Right lung (tissue), 10 donors: ENCODE measurements at places on chromosomes 3 and 15. TPM values are rescaled to one million over a fixed set of nuclear protein-coding genes. Genes with fewer than 3 reads are reported as not detected.

GRCh38 chr3:160780245-160780644 is 24.2 kb downstream of the PPM1L start:
- no peak for DNase-seq

SPTSSB gene
- polyA plus RNA-seq = 11.3 TPM

- DNase-seq = no peak
Measured at GRCh38 chr3:196629228-196629627, 10.3 kb upstream of the NRROS start.

GRCh38 chr3:83524901-83525300 is 1433.9 kb upstream of the CADM2 start:
- no peak for DNase-seq

PXYLP1 gene
- polyA plus RNA-seq = 31.6 TPM

TNFAIP8L3 gene
- polyA plus RNA-seq = 3.0 TPM

GRCh38 chr15:82640672-82641071 is 6.5 kb downstream of the CPEB1 start:
- no peak for DNase-seq

ESYT3 gene
- polyA plus RNA-seq = 36.3 TPM

GRCh38 chr15:50149090-50149489 is 30.1 kb upstream of the ATP8B4 start:
- DNase-seq = no peak

DNA sequence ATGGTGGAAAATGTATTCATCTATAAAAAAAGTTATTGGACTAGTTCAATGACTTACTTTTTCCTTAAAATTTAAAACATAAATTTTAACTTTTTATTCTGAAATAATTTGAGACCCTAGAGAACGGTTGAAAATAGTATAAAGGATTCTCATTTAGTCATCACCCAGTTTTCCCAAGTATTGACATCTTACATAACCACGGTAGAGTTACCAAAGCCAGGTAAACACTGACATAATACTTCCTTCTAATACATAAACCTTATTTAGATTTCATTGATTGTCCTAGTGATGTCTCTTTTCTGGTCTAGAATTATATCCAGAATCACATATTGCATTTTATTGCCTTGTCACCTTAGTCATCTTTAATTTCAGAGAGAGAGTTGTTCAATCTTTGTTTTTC is 319.1 kb downstream of the LPP start:
- no peak for DNase-seq

DNA sequence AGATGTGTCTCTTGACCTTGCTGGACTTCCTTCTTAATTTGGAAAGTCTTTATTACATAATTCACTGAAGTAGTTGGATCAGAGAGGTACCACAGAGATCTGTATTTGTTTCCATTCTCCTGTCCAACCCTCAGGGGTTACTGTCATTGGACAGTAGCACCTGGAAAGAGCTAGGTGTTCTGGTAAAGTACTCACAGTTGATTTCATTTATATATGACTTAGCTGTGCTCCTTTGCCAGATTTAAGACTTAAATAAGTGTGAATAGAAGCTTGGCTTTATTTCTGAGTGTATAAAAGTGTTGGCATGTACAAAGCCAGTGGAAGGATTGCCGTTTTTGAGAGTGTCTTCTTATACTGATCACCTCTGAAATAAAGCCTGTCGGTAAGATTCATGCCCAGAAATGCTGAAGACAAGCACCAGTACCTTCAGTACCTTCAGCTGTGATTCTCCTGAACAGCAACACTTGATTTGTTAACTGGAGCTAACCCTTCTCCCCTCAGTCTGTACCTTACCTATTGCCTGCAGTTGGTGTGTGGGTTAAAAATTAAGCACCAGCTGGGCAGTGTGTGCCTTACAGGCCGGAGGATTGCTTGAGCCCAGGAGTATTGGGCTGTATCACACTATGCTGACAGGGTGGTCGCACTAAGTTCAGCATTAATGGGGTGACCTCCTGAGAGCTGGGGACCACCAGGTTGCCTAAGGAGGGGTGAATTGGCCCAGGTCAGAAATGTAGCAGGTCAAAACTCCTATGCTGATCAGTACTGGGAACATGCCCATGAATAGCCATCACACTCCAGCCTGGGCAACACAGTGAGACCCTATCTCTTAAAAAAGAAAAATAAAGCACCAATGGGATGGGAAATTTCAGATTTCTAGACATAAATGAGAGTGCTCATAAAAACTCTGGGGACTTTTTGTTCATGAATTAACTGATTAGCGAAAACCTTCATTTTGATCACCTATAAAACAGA is 197.7 kb downstream of the FNDC3B start:
- DNase-seq = no peak

GRCh38 chr3:45889337-45889736 is 3.0 kb downstream of the CCR9 start:
- DNase-seq = no peak

DNA sequence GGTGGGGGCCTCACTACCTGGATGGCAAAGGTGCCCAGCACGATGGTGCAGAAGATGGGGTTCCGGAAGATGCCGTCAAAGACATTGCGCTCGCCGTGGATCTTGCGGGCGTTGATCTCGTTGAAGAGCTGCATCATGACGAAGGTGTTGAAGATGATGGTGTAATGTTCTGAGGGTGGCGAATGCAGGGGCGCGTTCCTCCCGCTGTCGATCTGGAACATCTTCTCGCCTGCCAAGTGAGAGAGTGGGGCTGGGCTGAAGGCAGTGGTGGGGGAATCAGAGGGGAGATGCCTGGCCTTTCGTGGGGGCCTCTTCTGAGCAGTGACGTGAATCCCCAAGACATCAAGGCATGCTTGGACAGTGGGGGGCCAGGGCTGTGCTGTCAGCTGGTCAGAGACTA is 19.6 kb upstream of the SEC13 start:
- DNase-seq = no peak

GRCh38 chr3:127386490-127386889 is 98.6 kb upstream of the PRR20G start:
- DNase-seq = no peak

DNA sequence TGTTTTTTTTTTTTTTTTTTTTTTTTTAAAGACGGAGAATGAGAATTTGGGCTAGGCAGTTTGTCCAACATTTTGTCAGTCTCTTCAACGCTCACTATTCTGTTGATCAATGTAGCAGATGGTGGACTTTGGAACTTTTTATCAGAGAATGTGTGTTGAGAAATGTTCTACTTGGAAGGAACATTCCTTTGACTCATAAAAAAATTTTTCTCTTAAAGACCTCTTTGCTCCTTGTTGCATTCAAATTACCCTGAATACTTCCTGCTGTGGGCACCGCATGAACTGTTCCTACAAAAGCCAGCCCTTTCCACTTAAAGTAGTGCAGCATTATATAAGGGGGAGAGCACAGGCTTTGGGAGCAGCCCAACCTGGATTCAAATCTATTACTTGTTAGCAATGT is 182.9 kb downstream of the AKAP13 start:
- DNase-seq = no peak

BCHE gene
- 58.4 TPM for polyA plus RNA-seq

GRCh38 chr3:33860373-33861050 is 62.1 kb downstream of the PDCD6IP start:
- no peak for DNase-seq

GRCh38 chr15:63763476-63764123 is 70.1 kb downstream of the HERC1 start:
- no peak for DNase-seq

- no peak for DNase-seq
Measured at GRCh38 chr3:72380193-72380592, 468.1 kb downstream of the SHQ1 start.

UPK1B gene
- 0.31 TPM for polyA plus RNA-seq

GRCh38 chr15:70099167-70099966 is 1.6 kb upstream of the TLE3 start:
- DNase-seq = peak; percentile 100

- no peak for DNase-seq
Measured at GRCh38 chr15:98169551-98169950, 209.0 kb downstream of the ARRDC4 start.

GRCh38 chr3:125594581-125595011 is 701 bp downstream of the OSBPL11 start:
- no peak for DNase-seq

ALS2CL gene
- polyA plus RNA-seq = 9.4 TPM

DNA sequence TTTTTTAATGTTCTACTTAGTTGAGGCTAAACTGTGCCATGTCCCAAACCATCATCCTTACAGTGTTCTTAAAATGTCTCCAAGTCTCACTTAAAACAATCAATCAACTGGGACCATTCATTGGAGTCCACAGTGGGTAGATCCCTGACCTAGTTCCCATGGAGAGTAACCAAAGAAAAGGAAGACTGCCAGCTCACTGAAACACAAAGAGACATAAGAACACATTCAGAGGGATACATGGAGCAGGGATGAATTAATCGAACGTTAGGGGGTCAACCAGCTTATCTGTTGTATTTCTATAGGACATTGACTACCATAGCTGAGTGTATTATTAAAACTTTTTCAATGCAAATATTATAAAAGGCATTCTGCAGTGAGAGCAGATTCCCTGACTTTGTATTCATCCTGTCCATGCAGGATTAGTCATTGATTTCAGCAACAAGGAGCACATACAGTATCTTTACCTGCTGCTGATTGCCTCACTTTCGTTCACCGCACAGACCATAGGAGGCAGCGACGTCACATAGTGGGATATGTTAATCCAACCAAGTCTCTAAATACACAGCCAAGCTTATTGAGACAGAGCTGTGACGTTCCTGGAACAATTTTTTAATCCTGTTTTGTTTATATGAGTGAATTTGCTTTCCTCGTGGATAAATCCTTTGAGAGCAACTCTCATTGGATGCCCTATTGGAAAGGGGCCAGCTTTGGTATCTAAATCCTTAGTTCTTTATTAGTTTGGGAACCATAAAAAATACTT is 364.9 kb upstream of the RBMS3 start:
- DNase-seq = peak; percentile 67

DNA sequence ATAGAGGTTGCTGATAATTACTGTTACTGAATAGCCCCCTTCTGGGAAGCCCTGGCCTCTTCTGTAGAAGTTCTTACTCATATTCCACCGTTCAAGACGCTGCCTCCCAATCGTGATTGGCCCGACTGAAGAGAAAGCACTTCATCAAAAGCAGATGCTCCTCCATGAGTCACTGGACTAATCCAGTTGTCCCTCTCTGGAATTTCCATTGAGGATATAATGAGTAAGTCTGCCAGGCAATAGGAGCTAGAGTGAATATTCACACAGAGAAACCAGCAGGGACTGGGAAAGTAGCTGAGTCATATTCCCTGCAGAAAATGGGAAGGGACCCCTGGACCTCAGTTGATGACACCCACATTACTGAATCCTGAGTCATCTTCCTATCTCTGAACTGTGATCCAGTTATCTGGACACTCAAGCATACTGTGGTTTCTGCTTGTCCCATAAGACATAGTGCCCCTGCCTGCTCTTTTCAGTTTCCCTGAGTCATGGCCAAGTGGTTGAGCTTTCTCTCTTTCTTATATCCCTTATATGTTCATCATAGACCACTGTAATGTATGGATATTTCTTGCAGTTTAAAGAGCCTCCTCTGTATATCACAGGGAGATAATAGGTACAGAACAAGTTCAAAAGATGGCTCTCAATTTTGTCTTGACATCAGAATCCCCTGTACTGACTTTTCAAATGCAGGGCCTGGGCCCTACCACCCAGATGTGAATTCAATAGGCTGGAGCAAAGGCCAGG is 151.2 kb upstream of the CDIN1 start:
- DNase-seq = no peak

- no peak for DNase-seq
Measured at GRCh38 chr3:73271-73670, 123.3 kb upstream of the CHL1 start.

DNA sequence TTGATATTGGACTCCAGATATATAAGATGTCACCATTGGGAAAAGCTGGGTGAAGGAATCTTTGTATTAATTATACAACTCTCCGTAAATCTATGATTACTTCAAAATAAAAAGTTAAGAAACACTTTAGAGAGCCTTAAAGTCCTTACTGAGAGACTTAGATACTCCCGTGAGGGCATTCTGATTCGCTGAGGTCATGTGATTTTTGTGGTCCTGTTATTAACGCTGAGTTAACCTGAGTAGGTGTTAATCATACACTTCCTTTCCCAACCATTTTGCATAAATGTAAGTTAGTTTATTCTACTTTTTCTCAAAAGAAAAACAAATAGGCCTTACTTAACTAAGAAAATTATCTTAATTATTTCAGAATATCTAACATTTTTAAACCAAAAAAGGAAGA is 67.1 kb upstream of the LMOD3 start:
- DNase-seq = no peak

DNA sequence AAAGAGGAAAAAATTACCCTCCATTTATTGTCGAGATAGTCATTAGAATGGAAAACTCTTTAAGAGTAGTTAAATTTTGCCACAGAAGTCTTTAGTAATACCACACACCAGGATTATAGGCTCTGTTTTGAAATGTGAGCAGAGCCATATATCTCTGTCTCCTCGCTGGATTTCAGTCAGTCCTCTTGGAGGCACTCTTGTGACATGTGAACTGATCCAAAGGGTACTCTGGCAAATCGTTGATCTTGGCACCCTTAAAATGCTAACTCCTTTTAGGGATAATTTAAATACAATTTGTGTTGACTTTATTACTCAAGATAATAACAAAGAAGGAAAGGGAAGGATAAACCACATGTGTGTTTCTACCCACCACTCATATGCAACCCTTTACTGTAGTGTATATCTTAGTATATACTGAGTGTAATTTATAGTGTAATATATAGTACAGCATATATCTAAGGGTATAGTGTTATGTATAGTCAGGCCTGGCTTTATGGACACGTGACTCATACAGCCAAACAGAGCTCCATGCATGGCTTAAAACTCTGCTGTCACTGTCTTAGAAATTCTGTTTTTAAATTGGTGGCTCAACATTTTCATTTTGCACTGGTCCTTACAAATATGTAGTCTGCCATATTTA is 12.3 kb upstream of the KPNA4 start:
- no peak for DNase-seq

DNA sequence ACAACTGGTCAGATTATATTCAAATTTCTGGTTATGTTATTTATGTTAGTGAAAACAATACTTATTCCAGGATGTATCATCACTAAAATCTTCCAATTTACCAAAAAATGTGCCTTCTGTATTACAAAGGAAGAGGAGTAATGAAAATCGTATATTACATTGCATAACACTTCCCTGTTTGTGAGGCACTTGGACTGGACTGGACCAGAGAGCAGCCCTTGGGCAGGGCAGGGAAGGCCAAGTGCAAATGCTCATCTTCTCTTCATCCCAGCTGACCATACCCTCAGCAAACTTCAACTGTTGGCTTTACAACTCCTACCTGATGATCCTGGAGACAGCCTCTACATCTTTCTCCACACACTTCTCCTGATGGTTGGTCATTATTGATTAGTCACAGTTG is 285.7 kb upstream of the MME start:
- no peak for DNase-seq

SCN11A gene
- 0.67 TPM for polyA plus RNA-seq

DNA sequence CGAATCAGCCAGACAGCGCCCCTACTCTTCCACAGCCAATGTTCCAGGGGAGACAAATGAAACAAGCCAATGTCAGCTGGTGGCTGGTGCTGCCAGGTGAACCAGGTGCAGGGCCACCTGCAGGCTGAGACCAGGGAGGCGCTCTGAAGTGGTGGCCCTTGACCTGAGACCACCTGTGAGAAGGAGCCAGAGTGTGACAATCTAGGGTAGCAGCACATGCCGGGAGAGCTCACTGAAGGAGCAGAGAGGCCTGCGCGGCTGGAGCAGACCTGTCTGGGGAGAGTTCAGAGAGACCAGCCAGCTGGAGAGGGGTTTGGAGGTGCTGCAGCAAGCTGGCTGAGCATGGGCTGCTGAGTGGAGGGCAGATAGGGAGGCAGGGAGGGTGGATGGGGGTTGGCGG is 693 bp upstream of the STAB1 start:
- DNase-seq = no peak

GRCh38 chr3:111314898-111315297 is 227.1 kb upstream of the CD96 start:
- DNase-seq = no peak

- DNase-seq = peak; percentile 54
Measured at GRCh38 chr3:192566706-192567290, 160.5 kb downstream of the FGF12 start.

SLC6A1 gene
- 3.8 TPM for polyA plus RNA-seq
